ENCODE measurements at places on chromosomes 12 and 14. TPM values are rescaled to one million over a fixed set of nuclear protein-coding genes. Genes with fewer than 3 reads are reported as not detected.
A peak's percentile ranks its signal among the peaks of the same experiment; 100 is the strongest.

DNA sequence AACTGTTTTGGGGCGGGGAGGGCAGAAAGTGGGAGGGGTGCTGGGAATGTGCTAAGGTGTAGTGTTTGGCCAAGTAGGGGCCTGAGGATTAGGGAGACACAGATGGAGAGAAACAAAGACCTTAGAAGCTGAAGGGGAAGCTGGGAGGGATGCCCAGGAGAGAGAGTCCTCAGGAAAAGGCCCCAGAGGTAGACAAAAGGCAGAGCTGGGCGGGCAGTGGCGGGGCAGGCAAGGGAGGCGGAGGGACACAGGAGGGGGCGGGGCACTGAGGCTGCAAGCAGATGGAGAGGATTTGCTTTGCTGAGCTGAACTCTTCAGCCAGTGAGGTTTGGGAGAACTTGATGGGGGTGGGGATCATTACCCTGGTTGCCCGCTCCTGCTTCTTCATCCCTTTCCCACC lies 2.8 kb downstream of the PTMS start:
- no peak for DNase-seq
- peaks cover 13% of the 10 kb centered on the region for H3K36me3 ChIP-seq
- H3K27ac ChIP-seq = peak overlapping the region; percentile 72
- H3K4me3 ChIP-seq = no peak overlapping the region

NCAPD2 gene
- total RNA-seq = 177 TPM

- no peaks in the 10 kb centered on the region for H3K27me3 ChIP-seq
- DNase-seq = no peak
- H3K4me1 ChIP-seq = peaks cover 1% of the 10 kb centered on the region
These were observed 33.7 kb downstream of the RASSF8 start for GRCh38 chr12:25992026-25992782.

GRCh38 chr14:79011091-79011919 lies 841.1 kb downstream of the NRXN3 start:
- no peaks in the 10 kb centered on the region for H3K36me3 ChIP-seq
- no peak for DNase-seq
- no peaks in the 10 kb centered on the region for H3K4me1 ChIP-seq
- H3K27me3 ChIP-seq = no peaks in the 10 kb centered on the region
- no peak overlapping the region for H3K4me3 ChIP-seq

GRCh38 chr14:103568952-103569351 lies 6.2 kb downstream of the COA8 start:
- DNase-seq = no peak
- no peaks in the 10 kb centered on the region for H3K27me3 ChIP-seq
- no peak overlapping the region for H3K4me3 ChIP-seq
- H3K36me3 ChIP-seq = peaks cover under 1% of the 10 kb centered on the region
- no peak overlapping the region for H3K27ac ChIP-seq

- no peak for DNase-seq
- no peak overlapping the region for H3K4me3 ChIP-seq
- H3K4me1 ChIP-seq = peaks cover 27% of the 10 kb centered on the region
- H3K36me3 ChIP-seq = no peaks in the 10 kb centered on the region
- no peak overlapping the region for H3K27ac ChIP-seq
- H3K27me3 ChIP-seq = peaks cover 26% of the 10 kb centered on the region
These were observed 3.9 kb upstream of the BLOC1S1 start for GRCh38 chr12:55711786-55712553.

- H3K36me3 ChIP-seq = no peaks in the 10 kb centered on the region
- H3K27me3 ChIP-seq = no peaks in the 10 kb centered on the region
- peaks cover 36% of the 10 kb centered on the region for H3K4me1 ChIP-seq
- DNase-seq = no peak
- no peak overlapping the region for H3K4me3 ChIP-seq
These were observed 13.1 kb downstream of the ARF6 start for GRCh38 chr14:49905989-49906388.

LAG3 gene
- total RNA-seq = 3.3 TPM

DNA sequence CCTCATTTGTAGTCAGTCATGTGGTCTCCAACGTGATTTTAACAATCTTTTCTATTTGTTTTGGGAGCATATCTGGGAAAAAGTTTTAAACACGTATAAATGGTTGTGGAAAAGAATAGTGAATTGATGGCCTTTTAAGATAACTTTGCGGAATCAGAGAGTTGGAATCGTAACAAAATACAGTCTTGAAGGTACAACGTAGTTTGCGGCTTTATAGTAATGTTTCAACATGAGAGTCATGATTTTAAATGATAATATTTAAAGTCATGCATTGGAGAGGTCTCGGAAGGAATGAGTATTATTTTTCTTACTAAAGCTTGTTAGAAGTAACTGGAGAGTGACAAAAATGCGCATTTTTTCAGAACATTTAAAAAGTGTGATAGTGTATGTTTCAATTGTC lies 1.6 kb downstream of the AEBP2 start:
- no peak for DNase-seq
- no peak overlapping the region for H3K27ac ChIP-seq
- H3K36me3 ChIP-seq = no peaks in the 10 kb centered on the region
- H3K27me3 ChIP-seq = no peaks in the 10 kb centered on the region
- H3K4me1 ChIP-seq = peaks cover 8% of the 10 kb centered on the region

DNA sequence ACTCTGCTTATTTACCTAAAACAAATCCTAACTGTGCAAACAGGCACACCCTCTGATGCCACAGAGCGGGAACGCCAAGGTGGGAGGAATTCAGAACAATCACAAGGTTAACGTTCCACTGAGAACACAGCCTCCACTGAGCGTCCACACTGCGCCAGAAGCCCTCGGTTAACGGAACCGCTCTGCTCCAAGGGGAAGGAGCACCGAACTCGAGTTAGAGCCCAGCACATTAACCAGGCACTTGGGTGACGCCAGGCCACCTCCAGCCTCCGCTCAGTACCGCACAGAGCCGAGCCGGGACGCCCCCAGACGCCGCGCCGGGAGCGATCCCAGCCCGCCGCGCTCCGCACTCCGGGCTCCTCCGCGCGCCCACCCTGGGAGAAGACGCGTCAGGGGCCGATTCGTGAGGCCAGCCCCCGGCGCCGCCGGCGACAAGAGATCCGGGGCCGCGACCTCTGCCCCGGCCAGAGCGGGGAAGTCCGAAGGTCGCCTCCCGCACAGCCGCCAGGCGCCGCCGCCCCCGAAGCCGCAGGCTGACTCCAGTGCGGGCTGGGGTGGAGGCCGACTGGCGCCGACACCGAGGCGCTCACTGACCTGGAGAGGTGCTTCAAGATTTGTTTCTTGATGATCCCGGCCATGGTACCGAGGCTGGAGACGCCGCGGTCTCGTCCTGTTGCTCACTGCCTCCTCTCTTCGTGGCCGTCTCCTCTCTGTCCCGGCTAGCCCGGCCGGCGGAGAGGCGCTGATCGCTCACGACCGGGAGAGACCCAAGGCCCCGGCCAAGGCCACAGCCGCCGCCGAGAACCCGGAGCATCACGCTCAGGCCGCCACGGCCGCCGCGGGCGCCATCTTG lies 450 bp downstream of the BLTP3B start:
- H3K36me3 ChIP-seq = no peaks in the 10 kb centered on the region
- no peaks in the 10 kb centered on the region for H3K27me3 ChIP-seq
- peak overlapping the region; percentile 89 for H3K4me3 ChIP-seq
- DNase-seq = no peak

- H3K4me1 ChIP-seq = peaks cover 13% of the 10 kb centered on the region
- no peak for DNase-seq
- H3K27me3 ChIP-seq = no peaks in the 10 kb centered on the region
- peak overlapping the region; percentile 85 for H3K4me3 ChIP-seq
These were observed 1.1 kb downstream of the SCAF11 start for GRCh38 chr12:45989287-45989686.

GRCh38 chr12:90060031-90060430 lies 351.4 kb upstream of the ATP2B1 start:
- no peaks in the 10 kb centered on the region for H3K36me3 ChIP-seq
- H3K27ac ChIP-seq = no peak overlapping the region
- H3K27me3 ChIP-seq = no peaks in the 10 kb centered on the region
- H3K4me1 ChIP-seq = 0 out of 2 replicates have a peak, but pooled peaks cover 6% of the 10 kb centered on the region
- no peak overlapping the region for H3K4me3 ChIP-seq

GRCh38 chr14:34554540-34555250 lies 15.2 kb upstream of the EAPP start:
- peak overlapping the region; percentile 50 for H3K27ac ChIP-seq
- H3K36me3 ChIP-seq = no peaks in the 10 kb centered on the region
- no peaks in the 10 kb centered on the region for H3K27me3 ChIP-seq
- no peak overlapping the region for H3K4me3 ChIP-seq

GPRC5D gene
- not detected for total RNA-seq

GRCh38 chr12:132216354-132216987 lies 72.2 kb downstream of the NOC4L start:
- H3K4me3 ChIP-seq = no peak overlapping the region
- H3K36me3 ChIP-seq = no peaks in the 10 kb centered on the region
- peaks cover 8% of the 10 kb centered on the region for H3K27me3 ChIP-seq
- peaks cover 19% of the 10 kb centered on the region for H3K4me1 ChIP-seq

DNA sequence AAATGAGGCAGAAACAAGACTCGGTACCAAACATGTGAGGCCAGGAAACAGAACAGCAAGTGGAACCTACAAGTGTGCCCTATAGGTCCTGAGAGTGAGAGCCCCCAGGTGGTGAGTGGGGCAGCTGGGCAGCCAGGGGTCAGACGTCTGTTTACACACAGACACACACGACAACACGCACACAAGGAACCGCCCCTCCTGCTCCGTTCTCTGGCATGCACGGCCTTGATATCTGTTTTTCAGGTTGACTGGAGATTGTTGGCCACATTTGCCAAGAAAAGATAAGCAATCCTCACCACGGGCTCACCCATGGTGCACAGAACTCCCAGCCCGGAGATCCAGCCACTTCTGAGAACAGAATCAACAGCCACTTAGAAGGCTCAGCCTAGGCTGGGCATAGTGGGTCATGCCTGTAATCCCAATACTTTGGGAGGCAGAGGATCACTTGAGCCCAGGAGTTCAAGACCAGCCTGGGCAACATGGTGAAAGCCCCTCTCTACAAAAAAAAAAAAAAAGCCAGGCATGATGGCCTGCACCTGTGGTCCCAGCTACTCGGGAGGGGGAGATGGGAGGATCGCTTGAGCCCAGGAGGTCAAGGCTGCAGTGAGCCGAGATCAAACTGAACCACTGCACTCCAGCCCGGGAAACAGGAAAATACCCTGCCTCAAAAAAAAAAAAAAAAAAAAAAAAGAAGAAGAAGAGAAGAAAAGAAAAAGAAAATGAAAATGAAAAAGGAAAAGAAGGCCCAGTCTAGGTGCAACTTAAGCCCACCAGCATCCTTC lies 19.4 kb upstream of the EIF5 start:
- H3K4me3 ChIP-seq = no peak overlapping the region
- no peaks in the 10 kb centered on the region for H3K4me1 ChIP-seq
- H3K27me3 ChIP-seq = no peaks in the 10 kb centered on the region
- DNase-seq = no peak

DNA sequence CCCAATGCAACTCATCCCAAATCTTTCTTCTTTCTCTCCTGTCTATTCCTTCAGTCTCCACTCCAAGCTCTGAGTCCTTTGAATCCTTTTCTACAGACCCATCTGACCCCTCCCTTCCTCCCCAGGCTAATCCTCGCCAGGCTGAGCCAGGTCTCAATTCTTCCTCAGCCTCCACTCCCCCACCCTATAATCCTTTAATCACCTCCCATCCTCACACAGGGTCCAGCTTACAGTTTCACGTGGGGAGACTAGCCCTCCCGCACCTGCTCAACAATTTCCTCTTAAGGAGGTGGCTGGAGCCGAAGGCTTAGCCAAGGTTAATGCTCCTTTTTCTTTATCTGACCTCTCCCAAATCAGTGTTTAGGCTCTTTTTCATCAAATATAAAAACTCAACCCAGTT lies 63.8 kb downstream of the MOK start:
- no peaks in the 10 kb centered on the region for H3K27me3 ChIP-seq
- DNase-seq = no peak
- H3K4me3 ChIP-seq = no peak overlapping the region
- H3K4me1 ChIP-seq = no peaks in the 10 kb centered on the region
- H3K27ac ChIP-seq = no peak overlapping the region

GRCh38 chr12:24770821-24771220 lies 178.1 kb downstream of the BCAT1 start:
- no peak for DNase-seq
- no peak overlapping the region for H3K4me3 ChIP-seq
- no peak overlapping the region for H3K27ac ChIP-seq

DNA sequence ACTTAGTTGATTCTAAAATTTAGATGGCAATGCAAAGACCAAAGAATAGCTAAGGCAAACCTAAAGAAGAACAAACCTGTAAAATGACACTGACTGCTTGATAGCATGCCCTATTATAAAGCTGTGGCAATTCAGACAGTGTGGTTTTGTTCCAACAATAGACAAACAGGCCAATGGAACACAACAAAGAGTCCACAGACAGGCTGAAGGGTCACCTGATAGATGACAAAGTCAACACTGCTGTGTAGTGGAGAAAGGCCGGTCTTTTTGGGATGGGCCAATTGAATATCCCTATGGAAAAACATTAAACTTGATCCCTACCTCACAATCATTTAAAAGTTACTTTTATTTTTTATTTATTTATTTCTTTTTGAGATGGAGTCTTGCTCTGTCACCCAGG lies 33.8 kb upstream of the SLC25A3 start:
- no peak for DNase-seq
- no peak overlapping the region for H3K4me3 ChIP-seq
- H3K4me1 ChIP-seq = no peaks in the 10 kb centered on the region
- no peaks in the 10 kb centered on the region for H3K27me3 ChIP-seq
- no peak overlapping the region for H3K27ac ChIP-seq

DNA sequence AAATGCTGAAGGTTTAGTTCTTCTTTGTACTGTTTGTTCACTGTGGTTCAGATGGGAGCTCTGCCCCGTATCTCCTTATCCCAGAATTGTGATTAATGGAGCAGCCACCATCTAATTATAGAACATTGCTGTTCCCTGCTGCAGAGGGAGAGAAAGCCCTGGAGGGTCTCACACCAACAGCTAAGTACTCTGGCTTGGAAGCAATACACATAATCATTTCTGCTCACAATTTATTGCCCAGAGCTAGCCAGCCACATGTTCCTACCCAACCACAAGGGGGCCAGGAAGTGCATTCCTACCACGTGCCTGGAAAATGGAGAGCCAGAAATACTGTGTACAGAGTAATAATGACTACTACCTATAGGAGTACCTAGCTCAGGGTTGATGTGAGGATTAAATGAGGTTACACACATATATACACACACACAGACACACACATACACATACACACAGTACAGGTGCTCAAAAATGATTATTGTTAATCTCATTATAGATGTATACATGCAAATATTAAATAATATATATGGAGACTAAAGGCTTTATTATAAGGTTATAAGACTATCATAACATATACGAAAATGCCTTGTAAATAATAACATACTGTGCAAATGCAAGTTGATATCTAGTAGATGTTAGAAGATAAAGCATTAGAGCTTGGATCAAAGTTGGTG lies 22.3 kb downstream of the MSRB3 start:
- no peaks in the 10 kb centered on the region for H3K27me3 ChIP-seq
- peak; percentile 54 for DNase-seq

ZCCHC8 gene
- total RNA-seq = 30.5 TPM

DNA sequence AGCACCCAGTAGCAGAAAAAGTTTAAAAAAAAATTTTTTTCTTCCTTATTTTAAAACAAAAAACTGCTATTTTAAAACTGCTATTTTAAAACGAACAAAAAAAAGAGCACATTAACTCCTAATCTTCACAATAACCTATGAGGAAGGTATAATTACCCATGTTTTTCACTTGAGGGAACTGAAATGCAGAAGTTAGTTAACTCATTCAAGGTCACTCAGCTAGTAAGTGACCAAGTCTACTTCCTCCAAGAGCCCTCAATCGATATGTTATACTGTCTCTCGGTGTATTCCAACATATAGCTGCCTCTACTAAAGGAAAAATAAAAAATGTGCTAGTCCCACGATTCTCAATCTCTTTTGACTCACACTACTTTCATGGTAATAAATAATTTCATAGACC lies 7.8 kb downstream of the RPAP3 start:
- H3K27me3 ChIP-seq = no peaks in the 10 kb centered on the region
- no peak for DNase-seq
- peaks cover 10% of the 10 kb centered on the region for H3K36me3 ChIP-seq
- no peak overlapping the region for H3K4me3 ChIP-seq
- no peak overlapping the region for H3K27ac ChIP-seq
- no peaks in the 10 kb centered on the region for H3K4me1 ChIP-seq

IL26 gene
- total RNA-seq = not detected
